Melanocyte of skin (primary cell): ENCODE measurements at places on chromosomes 7 and 10. TPM values are rescaled to one million over a fixed set of nuclear protein-coding genes. Genes with fewer than 3 reads are reported as not detected.

KNDC1 gene
- total RNA-seq = under 0.01 and 0.67 TPM in 2 replicates

EMX2 gene
- under 0.01 and 0.36 TPM in 2 replicates for total RNA-seq

ZNF239 gene
- total RNA-seq = 1.7 TPM in 2 replicates

CPEB3 gene
- total RNA-seq = 0.77 and 1.00 TPM in 2 replicates

UROS gene
- total RNA-seq = 91.9 and 99.8 TPM in 2 replicates

ABCC2 gene
- 102 and 129 TPM in 2 replicates for total RNA-seq

NEURL1 gene
- total RNA-seq = under 0.01 and 0.34 TPM in 2 replicates
